Amygdala (tissue), 56 donors: ENCODE measurements at places on chromosomes 6 and 20.
A peak's percentile ranks its signal among the peaks of the same experiment; 100 is the strongest.

DNA sequence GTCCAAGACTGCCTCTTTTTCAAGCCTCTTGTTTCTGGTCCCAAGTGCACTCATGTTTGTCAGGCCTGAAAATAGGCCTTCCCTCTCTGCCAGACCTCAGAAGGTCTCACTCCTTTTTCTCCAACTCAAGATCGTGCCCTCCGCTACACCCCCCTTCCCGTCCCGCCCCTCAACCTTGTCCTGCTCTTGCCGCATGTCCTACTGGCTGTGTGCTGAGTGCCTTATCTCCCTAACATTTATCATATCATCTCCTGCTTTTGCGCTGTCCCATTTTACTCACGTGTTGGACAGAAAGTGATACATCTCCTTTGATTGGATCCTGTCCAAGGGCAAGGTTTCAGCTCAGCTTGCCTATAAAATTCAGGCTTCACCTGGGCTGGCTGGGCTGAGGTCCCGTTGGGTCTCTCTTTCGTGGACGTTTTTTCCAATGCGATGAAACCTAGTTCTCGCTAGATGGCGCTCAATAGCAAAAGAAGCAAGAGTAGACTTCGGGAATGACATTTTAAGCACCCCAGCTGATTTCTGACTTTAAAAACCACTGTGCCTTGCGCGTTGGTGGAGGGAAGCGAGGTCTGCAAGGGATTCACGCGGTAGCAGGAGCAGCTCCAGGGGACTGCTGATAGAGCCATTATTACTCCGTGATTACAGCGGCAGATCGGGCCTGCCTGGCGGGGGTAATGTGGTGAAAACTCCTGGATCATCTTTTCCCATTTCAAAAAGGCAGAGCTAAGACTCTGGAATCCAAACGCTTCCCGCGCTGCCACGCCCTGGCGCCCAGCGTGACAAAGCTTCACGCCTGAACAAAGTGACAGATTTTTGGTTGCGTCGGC, 137.6 kb downstream of the IMPG1 start:
- DNase-seq, result peak; percentile 56

DNA sequence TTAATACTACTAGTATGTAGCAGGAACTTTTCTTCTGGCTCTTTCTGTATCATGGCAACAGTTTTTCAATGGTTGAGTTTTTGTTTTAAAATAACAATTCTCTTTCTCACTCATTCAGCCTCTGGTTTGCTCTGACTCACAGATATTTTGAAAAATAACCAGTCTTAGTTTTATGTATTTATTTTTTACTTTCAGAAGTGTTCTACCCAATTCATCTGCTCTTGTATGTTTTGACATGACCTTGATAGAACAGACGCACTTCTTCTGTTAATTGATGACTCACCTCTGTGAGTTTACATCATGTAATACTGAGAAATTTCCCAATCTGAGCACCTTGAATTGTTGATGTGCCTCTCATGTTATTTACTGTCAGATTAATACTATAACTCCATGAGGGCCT, 178.9 kb downstream of the SASH1 start:
- DNase-seq, result no peak

DNA sequence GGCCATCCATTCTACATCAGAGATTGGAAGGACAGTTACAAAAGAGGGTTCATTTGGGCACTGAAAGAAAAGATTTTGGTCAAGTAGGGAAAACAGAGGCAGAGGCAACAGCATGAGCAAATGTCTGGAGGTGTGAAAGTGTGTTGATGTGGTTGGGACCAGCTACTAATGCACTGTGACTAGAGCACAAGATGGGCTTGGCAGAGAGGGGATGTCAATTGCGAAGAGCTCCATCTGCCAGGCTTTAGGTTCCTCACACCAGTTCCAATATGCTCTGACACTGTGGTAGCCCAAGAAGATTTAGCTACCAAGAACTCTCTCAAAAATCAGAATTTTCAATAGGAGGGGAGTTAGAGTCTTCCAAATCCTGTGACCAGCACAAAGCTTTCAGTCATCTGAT, 42.1 kb downstream of the TRAF3IP2 start:
- DNase-seq, result no peak

GRCh38 chr20:23634985-23635767, 2.6 kb downstream of the CST3 start:
- no peak for DNase-seq

- no peak for DNase-seq
Measured at GRCh38 chr6:168332020-168332419, 12.4 kb upstream of the DACT2 start.

DNA sequence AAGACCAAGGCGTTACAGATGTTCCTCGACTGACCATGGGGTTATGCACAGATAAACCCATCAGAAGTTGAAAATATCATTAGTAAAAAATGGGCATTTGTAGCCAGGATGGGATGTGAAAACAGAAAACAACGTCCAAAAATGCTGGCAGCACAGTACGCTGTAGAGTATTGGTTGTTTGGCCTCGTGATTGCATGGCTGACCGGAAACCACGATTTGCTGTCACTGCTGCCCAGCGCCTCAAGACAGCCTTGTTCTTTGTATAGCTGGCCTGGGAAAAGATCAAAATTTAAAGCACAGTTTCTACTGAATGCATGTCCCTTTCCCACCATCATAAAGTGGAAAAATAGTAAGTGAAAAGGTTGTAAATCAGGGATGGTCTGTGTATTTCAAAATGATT, 41.9 kb downstream of the MTHFD1L start:
- no peak for DNase-seq

GRCh38 chr6:134703206-134703605, 246.7 kb downstream of the ALDH8A1 start:
- DNase-seq, result no peak

DNA sequence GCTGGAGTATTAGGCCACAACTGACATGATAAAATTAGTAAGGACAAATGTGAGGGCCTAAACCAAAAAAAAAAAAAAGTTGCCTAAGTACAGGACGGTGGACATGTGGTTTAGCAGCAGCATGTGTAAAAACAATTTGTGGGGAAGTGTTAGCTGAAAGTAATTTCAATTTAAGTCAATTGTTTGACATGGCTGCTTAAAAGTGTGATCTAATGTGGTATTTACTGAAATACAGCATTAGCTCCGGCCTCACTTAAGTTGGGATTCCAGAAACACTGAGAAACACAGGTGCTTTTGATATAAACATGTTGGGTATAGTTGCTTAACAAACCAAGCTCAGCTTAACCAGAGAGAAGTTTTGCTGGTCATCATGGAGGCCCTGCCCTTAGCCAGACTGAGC, 119.7 kb downstream of the FYN start:
- DNase-seq, result no peak

DNA sequence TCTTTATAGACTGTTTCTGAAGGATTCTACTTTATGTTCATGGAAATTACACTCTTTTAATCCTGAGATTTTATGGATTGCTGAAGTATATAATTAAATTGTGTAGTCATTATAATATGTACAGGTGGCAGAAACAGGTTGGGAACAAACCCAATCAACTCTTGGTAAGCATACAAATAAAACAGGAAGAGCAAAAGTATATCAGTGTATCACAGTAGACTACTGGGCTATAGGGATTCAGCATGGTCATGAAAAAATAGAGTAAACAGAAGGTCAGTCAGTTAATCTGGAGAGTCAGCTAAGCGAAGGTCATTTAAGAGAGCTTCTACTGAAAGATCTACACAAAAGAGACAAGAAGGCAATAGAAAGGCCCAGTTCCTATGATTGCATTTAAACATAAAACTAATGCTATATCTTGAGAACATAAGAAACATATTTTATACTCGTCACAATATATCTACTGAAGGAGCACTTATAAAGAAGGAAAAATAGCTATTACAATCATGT, 178.9 kb upstream of the ECI2 start:
- no peak for DNase-seq

- no peak for DNase-seq
Measured at GRCh38 chr6:56525974-56526789, 116.5 kb downstream of the DST start.

GRCh38 chr6:118240878-118241528, 307.1 kb upstream of the PLN start:
- no peak for DNase-seq

GRCh38 chr6:41901882-41902519, 6.8 kb upstream of the USP49 start:
- DNase-seq, result no peak

GRCh38 chr20:41538810-41539596, 79.2 kb downstream of the CHD6 start:
- no peak for DNase-seq

DNA sequence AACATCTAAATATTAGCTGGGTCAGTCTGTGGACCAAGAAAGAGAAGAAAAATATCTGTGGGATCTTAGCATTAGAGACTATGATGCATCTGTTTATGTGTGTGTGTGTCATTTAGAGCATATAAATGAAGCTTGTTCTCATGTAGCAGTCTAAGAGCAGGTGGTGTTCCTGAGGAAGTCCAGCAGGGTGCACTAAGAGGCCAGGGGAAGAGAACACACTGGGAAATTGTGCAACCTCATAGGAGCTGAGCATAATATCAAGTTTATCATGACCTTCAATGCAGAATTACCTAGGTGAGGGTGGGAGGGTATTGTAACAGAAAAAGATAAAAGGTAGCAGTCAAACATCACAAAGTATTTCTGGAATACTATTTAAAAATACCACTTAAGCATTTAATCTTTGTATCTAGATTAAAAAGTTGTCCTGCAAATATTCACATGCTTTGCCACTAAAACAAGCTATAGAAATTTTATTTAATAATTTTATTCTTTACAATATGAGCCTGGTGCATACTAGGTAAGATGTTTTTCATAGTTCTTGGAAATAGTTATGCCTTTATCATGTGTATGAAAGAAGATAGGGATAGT, 80.5 kb downstream of the SMPDL3A start:
- DNase-seq, result peak; percentile 1

GRCh38 chr6:31805939-31806469, 762 bp downstream of the LSM2 start:
- no peak for DNase-seq

GRCh38 chr20:24727795-24728194, 221.3 kb upstream of the CST7 start:
- DNase-seq, result no peak

DNA sequence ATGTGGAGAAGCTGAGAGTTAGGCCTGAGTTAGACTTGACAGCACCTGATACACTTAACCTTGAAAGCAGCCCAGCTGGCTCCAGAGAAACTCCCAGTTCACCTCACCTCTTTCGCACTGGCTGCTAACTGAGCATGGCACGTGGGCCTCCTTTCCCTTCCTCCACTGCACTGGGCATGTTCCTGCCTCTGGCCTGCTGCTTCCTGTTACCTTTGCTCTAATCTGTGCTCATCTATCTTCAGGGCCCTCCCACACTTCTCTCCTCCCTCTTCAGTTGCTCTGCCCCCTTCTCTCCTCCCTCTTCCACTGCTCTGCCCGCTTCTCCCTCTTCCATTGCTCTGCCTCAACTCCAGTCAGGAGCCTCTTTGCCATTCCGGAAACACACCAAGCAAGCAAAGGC, 13.7 kb upstream of the UBE2V1 start:
- DNase-seq, result no peak

- no peak for DNase-seq
Measured at GRCh38 chr6:123055256-123055655, 59.2 kb downstream of the CLVS2 start.

DNA sequence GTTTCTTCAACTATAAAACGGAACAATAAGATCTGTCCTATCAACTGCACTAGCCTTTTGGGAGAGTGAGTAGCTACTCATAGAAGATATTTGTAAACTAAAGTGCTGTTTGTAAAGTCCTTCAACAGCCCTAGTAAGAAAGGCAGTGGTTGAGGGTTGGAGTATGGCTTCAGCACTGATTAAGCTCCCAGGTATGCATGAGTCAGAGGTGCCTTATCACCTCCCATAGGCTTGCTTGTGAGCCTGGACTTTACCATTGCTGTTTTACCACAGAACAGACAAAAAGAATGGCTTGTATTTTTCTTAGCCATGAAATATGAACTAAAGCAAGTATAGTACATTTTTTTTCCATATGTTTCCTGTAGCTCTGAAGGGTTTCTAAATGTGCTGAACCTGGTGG, 44.1 kb downstream of the SAMD3 start:
- DNase-seq, result no peak

GRCh38 chr6:73879501-73880293, 183.7 kb downstream of the CD109 start:
- no peak for DNase-seq

DNA sequence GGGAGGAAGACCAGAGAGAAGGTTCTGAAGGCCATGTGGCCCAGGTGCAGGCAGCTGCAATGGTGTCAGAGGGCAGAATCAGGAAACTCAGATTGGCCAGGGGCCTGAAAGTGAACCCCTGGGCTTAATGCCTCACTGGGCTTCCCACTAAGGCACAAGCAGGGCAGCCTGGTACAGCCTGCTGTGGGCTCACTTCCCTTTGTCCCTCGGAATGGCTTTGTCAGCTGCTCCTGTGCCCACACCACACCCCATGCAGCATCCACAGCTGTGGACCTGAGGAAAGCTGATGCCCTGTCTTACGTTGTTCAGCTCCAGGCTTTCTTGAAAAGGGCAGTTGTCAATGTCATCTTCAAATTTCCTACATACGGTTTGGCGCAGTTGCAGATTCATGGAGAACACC, 2.4 kb downstream of the CST9 start:
- DNase-seq, result no peak

- DNase-seq, result no peak
Measured at GRCh38 chr6:120876424-120876823, 457.9 kb downstream of the TBC1D32 start.

DNA sequence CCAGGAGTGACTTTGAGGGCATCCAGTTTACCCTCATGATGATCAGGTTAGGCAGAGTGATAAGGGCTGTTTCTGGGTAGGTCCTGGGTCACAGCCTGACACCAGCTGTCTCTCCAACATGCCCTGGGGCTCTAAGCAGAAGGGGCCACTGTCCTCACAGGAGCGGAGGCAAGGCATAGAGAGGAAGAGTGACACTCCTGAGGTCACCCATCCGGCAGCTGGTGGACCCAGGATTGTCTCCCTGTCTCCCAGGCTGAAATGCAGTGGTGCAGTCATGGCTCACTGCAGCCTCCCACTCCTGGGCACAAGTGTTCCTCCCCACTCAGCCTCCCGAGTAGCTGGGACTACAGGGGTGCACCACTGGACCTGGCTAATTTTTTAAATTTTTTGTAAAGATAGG, 12.0 kb downstream of the DLGAP4 start:
- no peak for DNase-seq

- no peak for DNase-seq
Measured at GRCh38 chr6:33199687-33200218, 712 bp downstream of the RXRB start.

- DNase-seq, result no peak
Measured at GRCh38 chr6:39812853-39813533, 20.8 kb downstream of the DAAM2 start.

- DNase-seq, result no peak
Measured at GRCh38 chr6:81606965-81607381, 145.5 kb downstream of the TENT5A start.

- no peak for DNase-seq
Measured at GRCh38 chr20:58436868-58437645, 48.0 kb downstream of the VAPB start.

- no peak for DNase-seq
Measured at GRCh38 chr6:34608321-34609091, 52.4 kb upstream of the SPDEF start.

- DNase-seq, result no peak
Measured at GRCh38 chr6:88047510-88048150, at the start of gene SPACA1. SPACA1 (plus strand) TSS chr6:88047841; CDS start chr6:88047906, 65 bp downstream.

- DNase-seq, result no peak
Measured at GRCh38 chr6:165834613-165835259, 171.7 kb upstream of the PDE10A start.
